ENCODE measurements at places on chromosomes 13 and 19. TPM values are rescaled to one million over a fixed set of nuclear protein-coding genes. Genes with fewer than 3 reads are reported as not detected.

PNMA8A gene
- total RNA-seq: 8.8 TPM

GYS1 gene
- 17.5 TPM for total RNA-seq

GFY gene
- 0.14 TPM for total RNA-seq

APOC4 gene
- total RNA-seq: not detected

ZSCAN4 gene
- not detected for total RNA-seq

NKPD1 gene
- total RNA-seq: 0.13 TPM

ZNF304 gene
- 2.1 TPM for total RNA-seq

PRR20E gene
- not detected for total RNA-seq

Measured in A549 treated with RU486 at 1 μM for 4 hours (cell line).